IMR-90 (cell line): ENCODE measurements at places on chromosomes 5 and 9. TPM values are rescaled to one million over a fixed set of nuclear protein-coding genes. Genes with fewer than 3 reads are reported as not detected.

The TRPM6 gene
- total RNA-seq, result under 0.01 TPM in 2 replicates

DNA sequence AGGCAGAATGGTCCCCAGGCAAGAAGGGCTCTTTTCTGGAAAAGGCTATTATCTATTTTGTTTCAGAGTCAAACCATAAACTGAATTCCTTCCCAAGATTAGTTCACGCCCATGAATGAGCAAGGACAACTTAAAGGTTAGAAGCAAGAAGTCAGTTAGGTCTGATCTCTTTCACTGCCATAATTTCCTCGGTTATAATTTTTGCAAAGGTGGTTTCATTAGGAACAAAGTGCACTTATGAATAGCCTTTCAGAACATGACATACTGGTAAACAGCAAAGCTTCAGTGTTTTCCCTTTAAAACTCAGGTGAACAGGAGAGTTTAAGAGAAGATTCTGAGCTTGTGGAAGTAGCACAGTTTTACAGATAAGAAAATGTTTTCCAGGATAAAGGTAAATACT, 177.9 kb downstream of the GDNF start:
- no peak for DNase-seq

DNA sequence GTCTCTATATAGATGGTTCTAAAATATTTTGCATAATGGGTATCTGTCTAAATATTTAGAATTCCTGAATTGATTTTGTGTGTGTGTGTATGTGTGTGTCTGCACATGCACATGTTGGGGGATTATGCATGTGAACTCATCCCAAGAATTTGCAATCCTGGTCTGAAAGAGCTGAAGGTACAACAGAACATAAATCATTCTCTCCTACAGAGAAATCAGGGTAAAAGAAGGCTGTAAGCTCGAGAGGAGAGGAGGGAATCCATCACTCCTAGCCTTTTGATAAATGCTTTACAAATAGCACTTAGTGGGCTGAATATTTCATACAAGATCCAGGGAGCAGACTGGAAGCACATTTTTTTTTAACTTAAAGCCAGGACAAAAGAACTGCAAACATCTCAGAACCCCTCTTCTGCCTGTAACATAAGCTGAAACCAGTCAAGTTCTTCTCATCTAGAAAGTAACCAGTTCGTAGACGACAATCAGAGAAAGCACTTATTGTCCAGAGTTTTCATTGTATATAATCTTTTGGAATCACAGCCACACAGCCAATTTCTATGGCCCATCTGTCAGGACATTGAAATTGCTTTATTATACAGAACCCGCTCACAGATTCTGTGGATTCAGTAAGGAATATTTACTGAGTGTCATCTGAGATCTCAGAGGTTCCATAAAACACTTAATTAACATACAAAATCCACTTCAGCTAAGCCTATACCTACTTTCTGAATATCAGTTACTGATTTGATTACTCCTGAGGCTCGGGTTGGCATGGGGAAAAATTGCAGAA, 541.4 kb upstream of the ZNF462 start:
- DNase-seq, result no peak

DNA sequence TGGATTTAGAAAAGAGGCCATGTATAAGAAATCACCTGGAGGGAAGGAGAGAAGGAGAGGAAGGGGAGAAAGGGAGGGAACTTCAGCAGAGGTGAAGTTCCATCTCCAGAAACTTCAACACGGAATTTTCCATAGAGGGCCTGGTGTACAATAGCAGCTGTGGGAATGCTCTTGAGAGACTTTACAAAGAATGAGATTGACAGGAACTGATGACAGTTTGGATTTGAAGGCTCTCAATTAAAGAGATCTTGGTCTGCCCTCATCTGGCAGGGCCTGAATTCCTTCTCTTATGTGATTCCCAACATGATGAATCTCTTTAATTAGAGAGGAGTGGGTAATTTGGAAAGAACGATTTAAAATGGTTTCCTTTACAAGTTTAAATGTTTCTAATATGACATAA, 143.5 kb downstream of the MLLT3 start:
- no peak for DNase-seq

DNA sequence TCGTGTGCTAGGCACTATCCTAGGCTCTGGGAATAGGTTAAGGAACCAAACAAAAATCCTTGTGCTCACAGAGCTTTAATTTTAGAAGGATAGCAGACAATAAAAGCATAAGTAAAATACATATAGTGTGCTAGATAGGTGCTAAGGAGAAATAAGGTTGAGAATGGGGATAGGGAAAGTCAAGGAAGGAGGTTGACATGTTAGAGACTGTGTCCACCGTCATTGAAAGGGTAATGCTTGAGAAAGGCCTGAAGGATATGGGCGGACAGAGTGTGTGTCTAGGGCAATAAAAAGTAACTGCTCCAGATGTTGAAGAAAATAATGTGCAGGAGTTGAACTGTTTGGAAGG, 482 bp upstream of the TDRD7 start:
- DNase-seq, result no peak

DNA sequence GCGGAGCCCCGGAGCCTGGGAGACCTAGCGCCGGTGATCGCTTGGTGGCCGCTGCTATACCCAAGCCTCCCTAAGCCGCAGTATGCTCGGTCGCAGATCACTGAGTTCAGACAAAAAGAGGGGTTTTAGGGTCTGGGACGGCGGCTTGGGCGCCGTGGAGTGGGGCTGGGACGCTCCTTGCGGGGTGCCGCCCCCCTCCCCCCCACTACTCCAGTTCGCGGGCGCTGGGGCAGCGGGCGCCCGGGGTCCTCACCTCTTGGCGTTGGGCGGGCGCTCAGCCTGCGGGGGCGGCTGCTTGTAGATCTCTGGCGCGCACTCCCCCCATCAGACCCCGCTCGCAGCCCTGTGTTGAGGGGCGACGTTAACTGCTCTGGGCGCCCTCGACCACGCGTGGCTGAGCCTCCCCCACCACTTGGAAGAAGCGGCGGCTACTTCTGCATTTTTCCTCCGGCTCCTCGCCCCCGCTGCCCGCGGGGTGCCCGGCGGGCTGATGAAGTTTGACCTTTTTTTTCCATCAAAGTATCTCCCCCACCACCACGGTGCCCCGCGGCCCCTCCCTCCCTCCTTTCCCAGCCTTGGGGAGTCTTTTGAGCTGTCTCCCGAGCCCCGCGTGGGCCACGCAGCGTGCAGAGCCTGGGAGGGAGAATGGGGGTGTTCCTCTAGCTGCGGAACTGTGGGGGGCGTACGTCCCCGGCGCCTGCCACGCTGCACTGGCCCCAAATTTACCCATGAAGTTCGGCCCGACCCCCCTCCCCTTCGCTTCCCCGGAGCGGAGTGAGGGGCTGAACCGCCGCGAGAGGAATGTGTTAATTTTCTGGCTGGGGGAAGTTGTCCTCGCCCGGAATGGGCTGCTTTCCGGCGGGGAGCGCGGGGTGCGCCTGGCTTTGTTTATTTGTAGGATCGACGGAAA, 1.2 kb downstream of the CXXC5 start:
- DNase-seq, result no peak

DNA sequence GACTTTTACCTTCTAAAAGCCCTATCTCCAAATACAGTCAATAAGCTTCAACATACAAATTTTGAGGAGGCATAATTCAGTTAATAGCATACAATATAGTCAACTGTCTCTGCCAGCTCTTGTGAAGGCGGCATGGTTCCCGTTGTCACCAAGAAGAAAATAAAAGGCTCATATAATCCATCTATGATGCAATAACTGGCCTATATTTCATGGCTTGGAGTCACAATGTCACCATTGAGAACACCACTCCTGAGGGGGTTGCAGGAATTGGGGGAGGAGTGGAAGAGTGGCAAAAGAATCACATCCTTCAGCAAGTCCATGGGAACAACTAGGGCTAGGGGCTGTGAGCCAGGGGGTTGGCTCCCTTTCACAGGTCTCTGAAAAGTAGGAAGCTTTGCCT, 16.0 kb upstream of the ASTN2 start:
- DNase-seq, result no peak

DNA sequence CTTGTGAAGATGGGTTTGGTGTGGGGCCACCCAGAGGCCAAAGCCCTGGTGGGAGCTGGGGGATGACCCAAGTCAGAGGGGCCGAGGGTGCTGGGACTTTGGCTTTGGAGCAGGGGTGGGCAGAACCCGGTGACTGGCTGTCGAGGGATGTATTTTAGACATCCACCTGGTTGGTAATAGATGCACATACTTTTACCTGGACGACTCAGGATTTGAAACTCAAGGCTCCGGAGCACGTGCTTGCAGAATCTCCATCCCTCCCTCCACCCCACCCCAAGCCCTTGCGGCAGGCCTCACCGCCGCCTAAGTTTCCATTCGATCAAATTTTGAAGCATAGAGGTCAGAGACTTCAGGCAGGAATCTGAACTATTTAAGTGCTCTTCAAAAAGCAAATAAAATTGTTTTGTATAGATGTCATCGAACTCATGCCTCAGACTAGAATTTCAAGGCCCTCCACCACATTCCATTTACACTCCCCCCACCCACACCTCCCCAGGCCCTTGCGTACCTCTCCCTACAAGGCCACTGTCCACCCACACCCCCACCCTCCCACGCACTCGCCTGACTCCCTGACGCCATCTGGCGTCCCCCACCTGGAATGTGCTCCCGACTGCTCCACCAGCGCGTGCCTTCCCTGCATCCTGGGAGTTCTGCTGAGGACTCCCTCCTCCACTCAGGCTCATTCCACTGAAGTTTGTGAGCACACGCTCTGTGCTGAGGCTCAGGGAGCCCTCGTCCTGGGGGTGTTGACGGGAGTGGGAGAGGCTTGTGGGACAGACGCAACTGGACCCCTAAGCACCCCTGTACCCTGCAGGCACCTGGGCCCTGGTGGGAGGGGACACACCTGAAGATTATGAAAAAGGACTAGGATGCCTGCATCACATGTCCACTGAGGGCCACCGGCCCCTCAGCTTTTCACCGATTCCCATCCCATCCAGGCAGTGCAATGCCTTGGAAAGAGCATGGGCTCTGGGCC, 56.4 kb upstream of the RPL26L1 start:
- DNase-seq, result peak; percentile 99

DNA sequence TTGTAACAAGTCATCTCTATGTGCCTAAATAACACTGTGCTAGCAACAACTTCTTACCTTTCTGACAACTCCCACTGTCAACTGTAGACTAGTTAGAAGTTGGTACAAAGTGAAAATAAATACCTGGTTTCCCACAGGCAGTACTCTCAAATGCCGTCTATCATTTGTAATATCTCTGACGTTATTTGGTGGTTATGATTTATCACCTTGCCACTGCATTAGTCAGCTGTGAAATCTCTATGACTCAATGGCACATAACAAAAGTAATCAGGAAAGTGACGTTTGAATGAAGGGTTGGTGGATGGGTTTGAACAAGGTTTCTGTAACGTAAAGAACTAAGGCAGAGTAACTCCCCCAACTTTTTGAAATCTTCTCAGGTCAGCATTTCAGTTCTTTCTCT, 592.3 kb downstream of the MAT2B start:
- DNase-seq, result peak; percentile 29

The GPSM1 gene
- 28.7 and 29.7 TPM in 2 replicates for total RNA-seq

GRCh38 chr5:69497006-69497520, 4.5 kb downstream of the OCLN start:
- DNase-seq, result no peak

DNA sequence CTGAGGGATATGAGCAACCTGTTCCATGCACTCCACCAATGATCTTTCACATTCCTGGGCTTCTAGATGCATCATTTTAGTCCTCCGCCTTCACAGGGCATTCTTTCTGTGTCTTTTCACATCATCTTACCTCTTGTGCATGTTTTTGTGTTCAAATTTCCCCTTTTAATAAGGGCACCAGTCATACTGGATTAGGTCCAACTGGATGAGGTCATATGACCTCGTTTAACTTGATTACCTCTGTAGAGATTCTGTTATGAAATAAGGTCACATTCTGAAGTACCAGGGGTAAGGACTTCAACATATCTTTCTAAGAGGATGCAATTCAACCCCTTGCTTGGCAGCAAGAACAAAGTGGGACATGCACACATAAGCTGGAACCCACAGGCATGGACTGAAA, 335.3 kb upstream of the TLE4 start:
- DNase-seq, result peak; percentile 15

The SLC36A3 gene
- total RNA-seq, result not detected in 2 replicates
